Stimulated activated CD4-positive, alpha-beta T cell treated with anti-CD3 and anti-CD28 coated beads, Interleukin-12 subunit alpha, Interleukin-12 subunit beta, amount 100 ng/mL, for 4 hours (primary cell): ENCODE measurements at places on chromosomes 6 and 20.

DNA sequence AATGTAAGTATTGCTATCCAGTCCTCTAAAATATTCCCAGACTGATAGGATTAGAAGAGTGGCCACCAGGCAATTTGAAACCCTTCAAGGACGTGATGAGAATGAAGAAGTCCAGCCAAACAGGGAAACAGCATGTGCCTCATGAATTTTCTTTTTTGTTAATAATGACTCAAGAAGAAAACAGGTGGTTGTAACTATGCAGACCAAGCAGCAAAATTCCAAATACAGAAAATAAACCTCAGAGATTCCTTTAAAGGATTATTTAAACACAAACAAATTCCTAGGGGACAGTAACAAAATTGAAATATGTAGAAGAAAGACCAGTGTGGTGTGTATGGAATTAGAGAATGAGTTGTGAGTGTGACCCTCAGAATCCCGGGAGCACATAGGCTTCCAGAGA is 239.2 kb downstream of the KCNQ5 start:
- DNase-seq = no peak

GRCh38 chr20:43900496-43900895 is 14.2 kb upstream of the TOX2 start:
- DNase-seq = no peak

GRCh38 chr20:64254156-64254555 is 1.4 kb upstream of the PCMTD2 start:
- no peak for DNase-seq

GRCh38 chr20:15618110-15618509 is 955.1 kb downstream of the KIF16B start:
- no peak for DNase-seq

DNA sequence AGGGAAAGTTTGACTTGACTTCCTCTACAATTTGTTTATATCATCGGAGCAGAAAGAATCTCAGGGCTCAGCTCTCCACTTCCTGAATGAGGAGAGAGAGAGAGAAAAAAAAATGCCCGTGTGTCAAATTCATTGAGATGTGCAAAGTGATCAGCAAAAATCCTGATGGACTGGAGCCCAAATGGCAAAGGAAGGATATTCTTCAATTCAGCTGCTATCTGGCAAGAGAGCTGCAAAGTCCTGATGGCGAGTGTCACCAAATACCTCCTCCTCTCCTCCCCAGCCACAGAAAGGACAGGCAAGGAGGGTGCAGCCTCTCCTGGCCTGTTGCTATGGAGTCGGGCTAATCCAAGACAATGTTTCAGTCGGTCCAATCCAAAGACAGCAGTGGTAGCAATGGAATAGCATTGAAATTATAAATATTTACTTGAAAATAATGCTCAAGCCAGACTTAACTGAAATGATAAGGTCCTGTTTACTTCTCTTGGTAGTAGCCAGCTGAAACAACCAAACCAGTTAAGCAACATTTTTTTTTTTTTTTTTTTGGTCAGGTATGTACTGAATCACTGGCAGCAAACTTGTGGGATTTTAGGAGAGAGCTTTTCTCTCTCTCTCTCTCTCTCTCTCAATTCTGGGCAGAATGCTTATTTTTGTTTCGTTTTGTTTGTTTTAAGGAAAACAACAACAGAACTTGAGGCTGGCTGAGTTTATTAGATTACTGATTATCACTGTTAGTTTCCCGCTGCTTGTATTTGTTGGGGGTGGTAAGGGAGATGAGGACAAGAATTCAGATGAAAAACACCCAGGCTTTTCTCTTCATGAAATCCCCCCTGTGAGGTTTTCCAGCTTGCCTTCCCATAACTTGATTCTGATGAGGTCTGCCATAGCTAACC is 204.2 kb downstream of the BCAS1 start:
- DNase-seq = no peak

DNA sequence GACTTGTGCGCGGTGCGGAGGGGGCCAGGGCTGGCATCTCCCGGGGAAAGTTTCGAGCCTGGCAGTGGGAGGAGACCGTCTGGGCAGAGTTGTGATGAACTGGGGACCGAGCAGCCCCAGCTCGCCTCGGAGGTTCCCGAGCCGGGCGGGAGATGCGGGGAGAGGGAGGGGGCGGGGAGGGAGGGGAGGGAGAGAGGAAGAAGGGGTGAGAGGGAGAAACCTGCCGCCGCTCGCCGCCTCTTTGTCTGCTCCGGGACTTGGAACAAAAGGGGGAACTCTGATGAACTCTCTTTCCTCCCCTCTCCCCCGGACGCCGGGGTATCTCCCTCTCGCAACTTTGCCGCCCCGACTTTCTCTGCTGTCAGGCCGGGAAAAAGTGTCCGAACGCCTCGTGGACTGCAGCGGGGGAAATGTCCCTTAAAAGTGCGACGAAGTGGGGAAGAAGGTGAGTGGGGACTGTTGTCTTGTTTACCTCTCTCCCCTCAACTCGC is 72.7 kb downstream of the SOX4 start:
- no peak for DNase-seq

DNA sequence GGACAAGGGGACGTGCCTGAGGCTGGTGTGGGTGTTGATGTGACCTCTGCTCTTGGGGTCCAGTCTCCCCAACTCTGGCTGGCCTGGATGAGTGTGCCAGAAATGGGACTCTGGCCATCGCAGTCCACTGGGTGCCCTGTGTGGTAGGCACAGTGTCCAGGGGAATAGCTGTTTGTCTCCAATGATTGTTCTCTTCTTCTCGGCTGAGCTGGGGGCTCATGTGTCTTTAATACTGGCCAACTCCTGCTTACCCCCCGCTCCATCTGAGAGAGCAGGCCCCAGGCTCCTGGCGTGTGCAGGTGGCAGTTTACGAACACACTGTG is 45.0 kb downstream of the RBM38 start:
- no peak for DNase-seq

GRCh38 chr20:63442100-63442493 is 30.4 kb downstream of the KCNQ2 start:
- DNase-seq = peak; percentile 59

DNA sequence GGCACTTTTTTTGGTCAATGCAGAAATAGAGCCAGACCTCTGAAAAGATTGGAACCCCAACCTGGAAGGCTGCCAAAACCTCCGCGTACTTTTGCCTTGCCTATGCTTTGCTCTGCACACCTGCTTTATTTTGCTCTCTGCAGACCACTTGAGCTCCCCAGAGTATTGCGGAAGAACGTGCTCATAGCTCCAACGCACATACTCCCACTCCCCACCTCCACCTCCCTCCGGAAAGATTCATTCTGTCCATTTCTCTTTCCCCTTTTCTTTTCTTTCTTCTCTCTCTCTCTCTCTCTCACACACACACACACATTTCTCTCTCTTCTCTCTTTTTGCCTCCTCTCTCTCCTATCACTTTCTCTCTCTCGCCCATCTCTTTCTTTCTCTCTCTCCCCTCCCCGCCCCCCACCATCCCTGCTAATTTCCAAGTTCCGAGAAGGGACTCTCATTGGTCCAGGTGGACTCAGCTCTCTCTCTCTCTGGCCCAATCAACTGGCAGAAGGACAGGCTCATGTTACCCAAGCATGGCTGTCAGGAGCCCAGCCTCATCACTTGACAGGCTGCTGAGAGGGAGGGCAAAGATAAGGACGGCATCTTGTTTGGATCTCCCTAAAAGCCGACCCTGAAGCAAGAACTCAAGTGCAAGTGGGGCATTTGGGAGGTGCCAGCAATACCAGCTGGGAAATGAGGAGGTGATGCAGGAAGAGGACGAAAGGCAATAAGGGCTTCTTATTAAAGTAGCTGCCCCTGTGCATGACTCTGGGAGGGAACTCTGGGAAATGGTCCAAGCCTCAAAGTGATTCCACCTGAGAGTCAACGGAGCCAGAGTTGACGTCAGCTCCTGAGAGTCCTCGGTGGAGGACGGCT is 246.1 kb downstream of the LY86 start:
- DNase-seq = no peak

DNA sequence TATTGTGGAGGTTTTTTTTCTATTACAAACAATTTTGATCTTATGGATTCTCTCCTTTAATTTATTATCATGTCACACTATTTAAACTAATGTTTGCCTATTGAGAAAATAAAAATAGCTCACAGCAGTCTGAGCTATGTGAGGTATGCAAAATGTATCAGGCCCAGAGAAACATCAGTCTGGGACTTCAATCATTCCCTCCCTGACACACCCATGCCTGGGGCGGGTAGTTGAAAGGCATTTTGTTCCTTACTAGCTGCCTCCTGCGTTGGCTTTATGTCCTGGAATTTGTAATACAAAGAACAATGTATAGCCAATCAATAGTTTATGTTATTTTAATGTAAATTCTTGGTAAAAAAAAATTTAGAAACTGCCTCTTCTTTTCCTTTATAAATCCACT is 403.3 kb downstream of the EPM2A start:
- no peak for DNase-seq

- DNase-seq = no peak
These were observed 150.4 kb upstream of the SMLR1 start for GRCh38 chr6:130676773-130677144.
